ENCODE measurements at places on chromosomes 5 and 9. TPM values are rescaled to one million over a fixed set of nuclear protein-coding genes. Genes with fewer than 3 reads are reported as not detected.

GRCh38 chr5:42005561-42006153, 80.6 kb downstream of the FBXO4 start:
- peak; percentile 23 for DNase-seq

DNA sequence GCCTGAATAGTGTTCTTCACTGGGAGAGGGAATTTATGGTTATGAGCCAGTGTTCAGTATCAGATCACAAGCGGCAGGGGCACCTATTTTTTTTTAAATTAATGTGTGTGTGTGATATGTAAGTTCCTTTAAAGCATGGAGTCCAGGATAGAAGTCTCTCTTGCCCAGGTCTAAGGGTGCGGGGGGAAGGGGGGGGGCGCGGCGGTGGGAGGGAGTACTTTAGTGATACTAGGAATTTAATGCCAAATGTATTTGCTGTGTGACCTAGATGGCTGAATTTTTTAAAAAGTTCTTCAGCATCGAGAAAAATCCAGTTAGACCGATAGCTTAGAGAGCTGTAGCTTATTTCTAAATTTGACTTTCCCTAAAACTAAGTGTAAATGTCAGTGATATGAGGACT, 1.5 kb upstream of the FCHO2 start:
- DNase-seq, result no peak

DNA sequence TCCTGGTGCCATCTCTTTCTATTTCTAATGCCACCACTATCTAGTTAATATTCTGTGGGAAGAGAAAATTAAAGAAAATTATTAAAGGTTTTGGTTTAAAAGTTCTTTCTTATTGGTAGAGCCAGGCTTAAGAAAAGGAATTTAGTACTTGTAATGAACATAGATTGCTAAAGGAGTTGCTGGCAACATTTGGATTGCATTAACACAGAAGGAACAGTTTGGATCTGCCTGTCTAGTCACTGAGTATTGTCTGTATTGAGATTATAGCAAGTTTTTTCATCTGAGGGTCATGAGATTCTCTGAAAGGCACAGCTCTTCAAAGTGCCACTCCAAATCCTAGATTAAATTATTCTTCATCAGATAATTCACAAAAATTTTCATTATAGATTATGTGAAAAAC, 32.0 kb downstream of the FSD1L start:
- no peak for DNase-seq

- DNase-seq, result no peak
Measured at GRCh38 chr9:973295-973834, 3.1 kb upstream of the DMRT3 start.

DNA sequence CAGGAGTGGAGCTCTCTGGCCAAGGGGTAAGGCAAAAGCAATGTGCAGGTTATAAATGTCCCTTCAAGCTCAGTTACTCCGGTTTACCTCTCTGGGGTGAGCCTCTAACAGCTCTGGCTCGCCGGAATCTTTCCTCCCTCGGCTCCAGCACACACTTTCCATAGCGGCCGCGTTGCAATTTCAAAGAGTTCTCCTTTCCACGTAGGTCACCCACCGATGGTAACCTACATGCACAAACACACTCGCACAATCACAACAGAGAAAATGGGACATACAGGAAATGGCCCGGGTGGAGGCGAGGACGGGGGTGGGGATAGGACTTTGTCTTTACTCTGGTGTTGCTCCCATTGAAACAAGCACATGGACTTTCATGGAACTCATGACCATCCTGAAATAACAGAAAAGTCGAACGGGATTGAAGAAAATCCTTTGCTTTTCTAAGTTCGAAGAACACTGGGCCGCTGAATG, 1.2 kb downstream of the LHFPL2 start:
- peak; percentile 58 for DNase-seq

DNA sequence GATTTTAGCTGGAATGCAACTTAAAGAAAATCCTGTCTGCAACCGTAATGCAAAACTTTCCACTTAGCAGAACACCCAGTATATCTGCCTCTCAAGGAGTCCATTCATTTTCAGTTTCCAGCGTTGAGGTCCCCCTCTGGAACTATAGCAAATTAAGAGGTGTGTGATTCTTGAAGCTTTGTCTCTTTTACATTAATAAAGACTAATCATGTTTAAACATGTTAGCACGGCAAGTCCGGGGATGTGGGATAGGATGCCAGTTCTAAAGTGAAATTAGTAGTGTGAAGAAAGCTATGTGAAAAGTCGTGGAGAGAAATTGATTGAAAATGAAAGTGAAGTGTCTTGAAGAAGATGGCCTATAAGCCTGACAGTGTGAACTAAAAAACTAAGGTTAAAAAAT, 429.1 kb downstream of the NR2F1-AS1 start:
- no peak for DNase-seq

DNA sequence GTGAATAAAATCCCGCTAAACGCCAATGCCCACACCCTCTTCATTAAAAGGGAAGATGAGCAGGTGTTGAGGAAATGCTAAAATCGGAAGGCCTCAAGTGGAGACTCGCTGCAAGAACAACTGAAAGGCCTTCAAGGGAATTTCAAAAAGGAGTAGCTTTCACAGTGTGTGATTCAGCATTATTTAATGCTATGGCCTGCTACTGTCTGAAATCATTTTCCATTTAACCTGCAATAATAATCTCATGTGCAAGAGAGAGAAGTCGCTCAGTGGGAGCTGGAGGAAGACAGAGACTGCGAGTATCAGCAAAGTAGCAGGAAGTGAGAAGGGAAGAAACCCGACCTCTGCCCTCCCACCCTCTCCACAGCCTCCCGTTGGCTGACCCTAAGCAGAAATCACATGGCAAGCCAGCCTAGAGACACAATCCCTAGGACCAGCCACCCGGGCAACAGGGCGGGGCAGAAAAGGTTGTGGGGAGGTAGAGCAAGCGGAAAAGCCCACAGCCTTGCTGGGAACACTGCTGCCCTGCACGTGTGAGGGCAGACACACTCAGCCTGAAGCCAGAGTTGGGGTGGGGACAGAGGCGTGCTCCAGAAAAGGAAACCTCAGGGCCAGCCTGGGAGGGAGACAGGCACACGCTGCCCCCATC, 39.9 kb upstream of the CTSL start:
- no peak for DNase-seq

GRCh38 chr5:158553962-158554336, 545.8 kb downstream of the EBF1 start:
- DNase-seq, result no peak

GRCh38 chr9:129334105-129334935, 156.3 kb upstream of the IER5L start:
- peak; percentile 94 for DNase-seq

DNA sequence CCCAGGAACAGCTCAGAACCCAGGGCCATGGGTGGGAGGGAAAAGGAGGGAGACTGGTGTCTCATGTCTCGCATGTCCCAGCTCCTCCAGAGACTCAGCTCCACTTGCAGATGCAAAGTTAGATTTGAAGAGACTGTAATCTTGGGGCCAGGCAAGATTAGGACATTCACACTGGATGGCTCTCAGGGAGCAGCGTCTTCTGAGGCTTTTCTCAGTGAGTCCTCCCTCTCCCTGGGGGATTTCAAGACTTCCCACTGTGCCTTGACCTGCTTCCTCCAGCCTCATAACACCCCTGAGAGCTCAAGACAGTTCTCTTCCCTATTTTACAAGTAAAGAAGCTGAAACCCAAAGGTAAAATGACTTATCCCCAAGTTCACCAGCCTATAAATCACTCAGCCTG, 10.5 kb upstream of the TCOF1 start:
- no peak for DNase-seq

The ADGRD2 gene
- not detected for total RNA-seq

The INSL6 gene
- not detected for total RNA-seq

The ZNF346 gene
- 21.0 TPM for total RNA-seq

The GLRA1 gene
- total RNA-seq, result not detected

The IL31RA gene
- 4.1 TPM for total RNA-seq

The SSNA1 gene
- 57.3 TPM for total RNA-seq

The ISL1 gene
- total RNA-seq, result 0.41 TPM

All from tongue (tissue), 3 donors.